ENCODE measurements at places on chromosomes 3 and 15.
A peak's percentile ranks its signal among the peaks of the same experiment; 100 is the strongest.

- DNase-seq, result no peak
Observed at GRCh38 chr3:72661115-72661457, 187.2 kb downstream of the SHQ1 start.

DNA sequence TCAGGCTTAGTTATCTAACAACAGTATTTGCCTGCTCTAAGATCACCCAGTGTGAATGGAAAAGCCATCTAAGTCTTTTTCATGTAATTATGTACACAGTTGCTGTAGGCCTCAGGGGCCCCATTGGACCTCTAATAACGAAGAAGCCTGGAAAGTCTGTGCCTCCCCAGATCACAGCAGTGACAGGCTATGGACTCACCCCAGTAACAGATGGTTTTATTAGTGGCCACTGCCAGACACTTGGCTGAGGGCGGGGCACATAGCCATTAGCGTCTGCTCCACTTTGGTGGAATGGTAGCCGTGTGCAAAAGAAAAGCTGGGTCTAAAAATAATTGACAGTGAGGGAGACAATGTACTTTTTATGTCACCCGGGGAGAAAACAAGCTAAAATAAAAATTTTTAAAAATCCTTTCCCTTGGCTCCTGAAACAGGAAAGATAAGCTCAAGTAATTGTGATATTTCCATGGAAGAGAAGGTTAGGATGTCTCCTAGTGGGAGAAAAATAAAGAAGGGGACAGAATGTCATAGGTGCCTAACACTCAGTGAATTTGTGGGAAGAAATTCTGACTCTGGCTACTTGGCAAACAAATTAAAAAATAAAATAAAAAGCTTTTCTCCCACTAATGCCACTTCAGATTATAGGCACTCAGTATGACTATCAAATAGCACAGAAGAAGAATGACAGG, 44.3 kb upstream of the ZNF385D start:
- DNase-seq, result no peak

- no peak for DNase-seq
Observed at GRCh38 chr3:55891106-55891505, 404.0 kb upstream of the WNT5A start.

GRCh38 chr15:57910672-57911071, 154.8 kb downstream of the ALDH1A2 start:
- no peak for DNase-seq

- no peak for DNase-seq
Observed at GRCh38 chr3:81769299-81769698, 7.9 kb upstream of the GBE1 start.

GRCh38 chr3:150741497-150742140, 21.4 kb downstream of the SIAH2 start:
- DNase-seq, result peak; percentile 26

DNA sequence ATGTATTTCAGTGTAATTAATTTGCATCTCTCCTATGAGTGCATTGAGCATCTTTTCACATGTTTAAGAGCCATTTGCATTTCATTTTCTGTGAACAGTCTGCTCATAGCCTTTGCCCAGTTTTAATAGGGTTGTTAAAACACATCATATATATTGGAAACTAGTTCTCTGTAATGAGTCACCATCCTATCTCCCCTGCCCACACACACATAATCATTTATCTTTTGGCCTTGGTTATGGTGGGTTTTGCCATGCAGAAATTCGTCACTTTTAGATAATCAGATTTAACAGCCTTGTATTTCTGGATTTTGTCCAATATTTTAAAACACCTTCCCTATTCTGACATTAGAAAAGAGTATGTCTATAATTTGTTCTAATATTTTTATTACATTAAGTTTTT, 11.9 kb upstream of the CHRM5 start:
- DNase-seq, result no peak

Data from A673 (cell line).